ENCODE measurements at places on chromosomes 1 and 21.

- DNase-seq, result no peak
Measured at GRCh38 chr1:17516303-17517214, 22.9 kb upstream of the ARHGEF10L start.

DNA sequence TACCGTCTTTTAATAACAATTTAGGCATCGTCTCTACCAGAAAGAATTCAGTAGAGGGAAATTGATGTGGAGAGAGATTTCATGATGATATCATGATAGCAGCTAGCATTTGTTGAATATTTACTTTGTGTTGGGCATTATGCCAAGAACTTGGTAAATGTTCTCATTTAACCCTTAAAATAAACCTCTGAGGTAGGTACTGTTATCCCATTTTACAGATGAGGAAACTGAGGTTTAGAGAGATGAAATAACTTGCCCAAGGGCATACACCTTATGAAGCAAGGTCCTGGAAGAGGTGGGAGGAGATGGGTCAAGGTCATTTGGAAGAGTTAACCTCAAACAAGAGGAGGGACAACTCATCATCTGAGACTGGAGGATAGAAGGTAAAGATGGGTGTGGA is 34.8 kb downstream of the TSNAX start:
- DNase-seq, result no peak

DNA sequence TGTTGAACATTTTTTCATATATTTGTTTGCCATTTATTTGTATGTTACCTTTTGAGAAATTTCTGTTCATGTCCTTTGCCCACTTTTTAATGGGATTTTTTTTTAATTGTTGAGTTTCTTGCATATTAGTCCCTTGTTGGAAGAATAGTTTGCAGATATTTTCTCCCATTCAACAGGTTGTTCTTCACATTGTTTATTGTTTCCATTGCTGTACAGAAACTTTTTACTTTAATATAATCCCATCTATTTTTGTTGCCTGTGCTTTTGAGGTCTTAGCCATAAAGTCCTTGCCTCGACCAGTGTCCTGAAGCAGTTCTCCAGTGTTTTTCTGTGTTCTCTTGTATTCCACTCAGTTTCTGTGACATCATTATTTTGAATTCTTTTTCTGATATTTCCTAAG is 54.2 kb upstream of the B3GALT2 start:
- DNase-seq, result no peak

GRCh38 chr1:227305894-227306626 is 12.2 kb downstream of the CDC42BPA start:
- no peak for DNase-seq

DNA sequence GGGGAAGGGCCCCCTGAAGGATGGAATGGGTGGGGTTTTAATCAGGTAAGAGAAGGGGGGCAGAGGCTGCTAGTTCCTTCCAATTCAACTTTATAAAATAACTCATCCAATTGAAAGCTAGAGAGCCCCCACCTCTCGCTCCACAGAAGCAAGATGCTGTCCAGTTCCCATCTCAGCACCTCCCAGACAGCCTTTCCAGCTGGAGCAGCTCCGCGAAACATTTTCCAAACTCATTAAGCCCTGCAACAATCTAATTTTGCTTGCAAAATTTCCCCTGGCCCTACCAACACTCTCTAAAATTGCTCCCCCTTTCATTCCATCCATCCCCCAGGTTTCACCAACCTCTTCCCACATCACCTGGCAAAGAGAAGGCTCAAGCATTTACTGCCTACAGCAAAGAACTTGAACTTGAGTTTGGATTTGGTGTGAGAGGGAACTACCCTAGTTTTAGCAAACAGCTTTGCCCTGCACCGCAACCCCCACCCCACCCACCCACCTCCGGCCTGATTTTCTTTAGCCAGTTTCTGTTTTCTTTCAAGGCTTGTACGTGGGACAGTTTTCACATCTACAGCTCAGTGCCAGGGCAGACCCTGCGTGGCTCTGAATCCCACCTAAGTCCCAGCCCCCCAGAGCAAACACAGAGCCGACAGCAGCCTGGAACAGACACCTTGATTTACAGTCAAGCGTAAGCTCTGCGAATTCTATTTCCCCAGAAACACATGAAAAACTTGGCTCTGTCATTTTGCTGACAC is 46.7 kb downstream of the SYF2 start:
- no peak for DNase-seq

DNA sequence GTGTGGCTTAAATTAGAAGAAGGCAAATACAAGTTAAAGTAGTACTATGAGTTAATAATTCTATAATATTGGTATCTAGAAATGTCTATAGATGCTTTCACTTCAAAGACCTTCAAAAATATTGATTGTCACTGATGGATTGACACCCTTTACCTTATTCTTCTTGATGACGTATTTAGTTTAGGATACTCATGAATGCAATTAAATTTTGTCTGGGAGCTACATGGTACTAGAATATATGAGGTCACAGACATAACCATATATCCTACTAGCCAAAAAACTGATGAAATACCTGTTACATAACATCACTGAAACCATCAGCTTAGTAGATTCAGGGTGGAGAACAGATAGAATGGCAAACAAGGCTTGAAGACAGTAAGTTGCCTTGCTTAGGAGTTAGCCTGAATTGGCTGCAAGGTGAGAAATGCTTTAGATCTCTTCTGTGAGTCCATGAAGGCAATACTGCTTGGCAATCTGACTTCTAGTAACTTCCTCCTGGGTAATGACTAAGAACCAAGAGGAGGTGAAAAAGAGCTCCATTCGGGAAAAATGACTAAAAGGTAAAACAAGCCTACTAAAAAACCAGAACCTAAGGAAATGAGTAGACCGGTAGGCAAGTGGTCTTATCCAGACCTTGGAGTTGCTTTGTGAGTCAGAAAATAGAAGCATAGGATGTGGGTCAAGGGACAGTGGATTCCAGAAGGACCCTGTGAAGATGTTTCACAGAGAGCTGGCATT is 16.9 kb upstream of the ARHGAP29 start:
- no peak for DNase-seq

- DNase-seq, result no peak
Measured at GRCh38 chr1:103194060-103194459, 85.7 kb upstream of the COL11A1 start.

DNA sequence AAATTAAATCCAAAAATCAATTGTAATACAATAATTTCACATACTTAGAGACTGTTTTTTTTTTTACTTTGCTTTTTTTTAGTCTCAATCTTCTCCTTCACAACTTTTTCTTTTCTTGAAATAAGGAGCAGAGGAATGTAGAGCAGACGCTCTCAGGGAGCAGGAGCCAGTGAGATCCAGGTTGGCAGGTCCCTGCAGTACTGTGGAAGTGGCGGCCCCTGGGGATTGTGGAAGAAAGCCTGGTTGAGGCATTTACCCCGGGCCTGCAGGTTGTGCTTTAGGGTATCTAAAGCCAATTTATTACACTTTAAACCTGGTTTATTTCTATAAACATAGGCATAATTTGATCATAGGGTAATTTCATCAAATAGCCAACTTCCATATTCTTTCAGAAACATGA is 748 bp upstream of the OR2AJ1 start:
- DNase-seq, result no peak

DNA sequence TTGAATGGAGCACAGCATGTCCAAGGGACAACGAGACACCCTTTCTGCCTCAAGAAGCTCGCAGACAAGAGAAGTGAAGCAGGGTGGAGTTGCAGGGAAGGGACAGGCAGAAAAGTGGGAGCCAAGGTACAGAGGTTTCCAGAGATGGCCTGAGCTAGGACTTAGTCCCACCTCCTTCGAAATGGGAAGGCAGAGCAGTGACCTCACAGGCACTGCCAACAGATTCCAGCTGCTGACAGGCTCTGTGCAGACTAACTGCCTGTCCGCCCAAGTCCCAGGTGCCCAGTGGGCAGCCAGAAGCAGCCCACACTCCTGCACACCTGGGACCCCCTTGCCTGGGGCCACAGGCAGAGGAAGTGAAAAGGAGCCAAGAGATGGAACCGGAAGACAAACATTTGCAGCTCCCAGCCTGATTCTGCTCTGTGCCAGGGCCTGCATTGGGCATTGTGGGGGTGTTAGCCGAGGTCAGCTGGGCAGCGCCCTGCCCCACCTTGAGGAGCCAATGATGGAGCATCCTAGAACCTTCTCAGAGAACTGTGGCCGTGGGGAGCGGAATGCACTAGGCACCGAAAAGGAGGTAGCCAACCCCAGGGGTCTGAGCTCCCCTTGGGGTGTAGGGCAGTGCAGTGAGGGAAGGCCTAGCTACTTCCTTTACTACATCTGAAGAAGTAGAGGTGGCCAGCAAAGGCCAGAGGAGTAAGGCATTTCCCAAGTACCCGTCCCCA is 27.5 kb upstream of the RSPO1 start:
- no peak for DNase-seq

- peak; percentile 20 for DNase-seq
Measured at GRCh38 chr21:34072145-34073031, 990 bp upstream of the MRPS6 start.

GRCh38 chr1:198435056-198435455 is 105.4 kb downstream of the ATP6V1G3 start:
- DNase-seq, result no peak

DNA sequence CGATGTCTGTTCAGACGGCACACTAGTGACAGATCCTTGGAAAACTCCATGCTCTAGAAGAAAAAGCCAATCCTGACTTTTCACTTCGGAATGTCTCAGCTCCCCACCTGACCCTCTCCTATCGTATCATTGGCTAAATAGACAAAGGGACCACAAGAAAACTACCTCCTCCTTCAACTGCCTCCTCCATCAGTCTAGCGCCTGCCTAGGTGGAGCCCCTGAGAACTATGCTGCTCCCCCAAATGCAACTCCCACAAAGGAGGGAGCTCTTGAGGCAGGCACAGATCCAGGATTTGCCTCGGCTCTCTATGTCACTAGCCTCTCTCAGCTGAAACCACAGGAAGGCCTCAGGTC is 148.4 kb downstream of the TOMM20 start:
- DNase-seq, result peak; percentile 53

DNA sequence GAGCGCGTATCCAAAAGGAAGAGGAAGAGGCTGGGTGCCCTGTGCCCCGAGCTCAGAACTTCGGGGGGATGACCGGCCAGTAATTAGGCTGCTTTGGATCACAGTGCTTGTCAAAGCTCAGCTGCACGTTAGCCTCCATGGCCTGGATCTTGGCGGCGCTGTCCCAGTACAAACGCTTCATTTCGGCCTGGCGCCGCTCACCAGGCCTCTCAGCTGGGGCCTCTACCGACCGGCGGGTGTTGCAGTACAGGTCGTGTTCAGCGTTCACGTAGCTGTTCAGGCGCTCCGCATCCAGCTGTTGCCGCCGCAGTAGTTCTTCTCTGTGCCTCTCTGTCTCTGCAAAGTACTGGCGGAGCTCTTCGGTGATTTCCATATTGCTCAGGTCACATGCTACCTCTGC is 1.4 kb upstream of the ZNF326 start:
- no peak for DNase-seq

All from activated naive CD4-positive, alpha-beta T cell treated with anti-CD3 and anti-CD28 coated beads for 36 hours (primary cell).